ENCODE measurements at places on chromosomes 5 and 9.
A peak's percentile ranks its signal among the peaks of the same experiment; 100 is the strongest.

DNA sequence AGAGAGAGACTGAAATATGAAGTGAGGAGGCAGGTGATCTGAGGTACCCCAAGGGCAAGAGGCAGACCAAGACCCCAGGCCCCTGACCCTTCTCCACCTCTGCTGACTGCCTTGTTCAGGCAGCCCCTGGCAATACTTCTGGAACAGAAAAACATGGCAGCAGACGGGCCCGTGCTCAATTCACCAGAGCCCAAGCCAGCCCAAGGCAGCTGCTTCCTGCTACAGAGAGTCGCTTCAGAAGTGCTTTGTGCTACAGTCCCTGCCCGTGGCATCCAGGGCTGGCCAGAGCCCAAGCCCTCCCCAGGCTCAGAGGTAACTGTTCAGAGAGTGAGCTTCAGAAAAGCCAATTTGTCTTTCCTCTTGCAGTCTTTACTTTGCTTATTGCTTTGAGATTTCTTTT, 151.4 kb upstream of the FSTL4 start:
- no peak for DNase-seq

DNA sequence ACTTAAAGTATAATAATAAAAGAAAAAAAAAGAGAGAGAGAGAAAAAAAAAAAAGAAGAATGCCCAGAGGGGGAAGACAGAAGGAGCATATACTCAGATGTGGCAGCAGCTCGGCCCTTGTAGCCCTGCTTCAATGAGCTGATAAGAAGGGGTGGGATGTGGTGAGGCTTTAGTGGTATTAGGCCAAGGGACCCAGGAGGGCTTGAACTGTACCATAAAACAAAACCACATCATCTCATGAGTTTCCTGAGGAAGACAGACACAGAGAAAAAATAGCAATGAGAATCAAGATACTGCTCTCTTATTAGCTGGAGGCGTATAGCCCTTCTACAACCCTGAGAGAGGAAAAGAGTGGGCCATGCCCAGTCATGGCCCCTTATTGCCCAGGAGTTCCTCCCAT, 72.8 kb downstream of the SLC1A1 start:
- no peak for DNase-seq

DNA sequence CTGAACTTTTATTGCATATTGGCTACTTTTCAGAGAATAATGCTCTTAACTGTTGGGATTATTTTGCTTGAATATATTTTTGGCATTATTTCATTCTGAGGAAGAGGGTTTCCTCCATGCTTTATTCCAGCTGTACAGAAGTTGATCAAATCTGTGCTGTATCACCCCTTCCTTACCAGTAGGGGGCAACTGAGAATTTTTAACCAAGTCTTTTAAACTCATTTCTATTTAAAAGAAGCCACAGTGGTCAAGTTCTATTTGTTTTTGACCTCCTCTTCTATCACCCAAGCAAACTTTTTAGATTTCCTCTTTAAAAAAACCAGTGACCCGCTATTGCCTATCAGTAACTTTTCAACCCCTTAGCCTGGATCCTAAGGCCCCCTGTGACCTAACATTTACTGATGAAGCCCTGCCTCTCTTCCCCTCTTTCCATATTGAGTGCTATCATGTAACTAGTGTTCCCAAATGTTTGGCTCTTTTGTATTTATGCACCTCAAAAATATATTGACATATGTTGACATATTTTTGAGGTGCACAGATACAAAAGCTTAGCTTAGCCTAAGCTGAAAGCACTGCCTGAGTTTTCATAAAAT, 80.6 kb downstream of the FBXO4 start:
- peak; percentile 38 for DNase-seq

DNA sequence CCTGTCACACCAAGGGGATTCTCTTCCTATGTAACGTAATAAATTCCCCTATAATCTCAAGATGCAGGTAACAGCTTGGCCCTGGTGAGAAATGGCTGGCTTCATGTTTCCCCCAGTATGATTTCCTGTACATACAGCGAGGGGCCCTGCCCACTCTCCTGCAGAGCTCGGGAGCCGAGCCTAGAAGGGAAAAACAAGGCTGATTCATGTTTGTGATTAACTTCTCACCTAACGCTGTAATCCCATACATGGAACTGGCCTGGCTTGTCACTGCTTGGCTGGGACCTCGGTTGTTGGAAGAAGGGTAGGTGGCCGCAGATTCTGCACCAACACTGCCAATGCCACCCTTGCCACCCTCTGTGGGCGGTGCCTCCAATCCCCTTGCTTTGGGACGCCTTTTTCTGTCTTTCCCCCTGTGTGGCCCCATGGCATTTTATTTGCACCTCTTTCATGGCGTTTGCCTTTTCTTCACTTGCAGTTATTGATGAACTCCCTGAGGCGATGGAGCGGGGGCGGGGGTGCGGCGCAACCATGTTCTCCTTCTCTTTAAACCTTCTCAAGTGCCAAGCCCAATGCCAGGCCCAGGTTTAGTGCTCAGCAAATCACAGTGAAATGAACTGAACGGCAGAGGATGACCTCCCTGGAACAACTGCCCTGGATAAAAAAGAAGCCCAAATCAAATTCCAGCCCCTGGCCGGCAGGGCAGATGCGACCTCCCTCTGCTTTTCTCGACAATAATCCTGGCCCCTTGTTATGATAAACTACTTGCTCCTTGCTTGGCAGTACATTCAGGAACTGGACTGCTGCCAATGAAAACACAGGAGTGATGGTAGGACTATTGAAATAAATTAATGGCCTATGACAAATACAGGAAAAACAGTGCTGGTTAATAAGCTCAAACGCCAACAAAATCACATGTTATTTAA, 108.1 kb downstream of the TMEM174 start:
- no peak for DNase-seq

- no peak for DNase-seq
These were observed 122.4 kb downstream of the TRIO start for GRCh38 chr5:14265570-14265969.

DNA sequence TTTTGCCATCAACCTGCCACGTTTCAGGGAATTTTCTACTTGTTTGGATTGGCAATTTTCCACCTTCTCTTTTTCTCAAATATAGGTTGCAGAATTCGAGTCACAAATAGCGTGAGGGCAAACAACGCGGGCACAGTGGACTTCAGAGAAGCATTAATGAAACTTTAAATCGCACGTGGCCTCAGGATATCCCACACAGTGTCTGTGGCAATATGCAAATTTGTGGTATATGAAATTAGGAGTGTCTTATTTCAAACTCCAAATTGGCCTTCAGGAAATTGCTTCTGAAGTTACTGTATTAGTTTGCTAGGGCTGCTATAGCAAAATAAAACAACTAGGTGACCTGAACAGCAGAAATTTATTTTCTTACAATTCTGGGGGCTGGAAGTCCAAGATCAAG, 91.2 kb downstream of the MTRR start:
- peak; percentile 64 for DNase-seq

DNA sequence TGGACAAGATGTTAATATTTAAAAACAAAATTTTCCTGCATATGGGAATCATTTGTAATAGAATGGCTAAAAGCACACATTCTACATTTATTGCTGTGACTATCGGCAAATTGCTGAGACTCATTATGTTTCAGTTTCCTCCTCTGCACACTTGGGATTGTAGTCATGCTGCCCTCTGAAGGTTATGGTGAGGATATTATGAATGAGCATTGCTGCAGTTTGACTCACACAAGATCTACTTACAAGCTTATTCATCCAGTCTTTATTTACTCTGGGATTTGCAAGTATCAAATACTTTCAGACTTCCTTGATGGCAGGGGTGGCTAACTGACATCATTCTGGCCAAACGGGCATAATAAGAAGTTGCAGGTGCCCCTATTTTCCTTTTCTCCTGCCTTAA, 9.5 kb upstream of the NFIL3 start:
- DNase-seq, result peak; percentile 84

- peak; percentile 39 for DNase-seq
These were observed 86.8 kb upstream of the MEGF10 start for GRCh38 chr5:127203818-127204217.

- peak; percentile 39 for DNase-seq
These were observed 608 bp downstream of the ENTR1 start for GRCh38 chr9:136409557-136410455.

DNA sequence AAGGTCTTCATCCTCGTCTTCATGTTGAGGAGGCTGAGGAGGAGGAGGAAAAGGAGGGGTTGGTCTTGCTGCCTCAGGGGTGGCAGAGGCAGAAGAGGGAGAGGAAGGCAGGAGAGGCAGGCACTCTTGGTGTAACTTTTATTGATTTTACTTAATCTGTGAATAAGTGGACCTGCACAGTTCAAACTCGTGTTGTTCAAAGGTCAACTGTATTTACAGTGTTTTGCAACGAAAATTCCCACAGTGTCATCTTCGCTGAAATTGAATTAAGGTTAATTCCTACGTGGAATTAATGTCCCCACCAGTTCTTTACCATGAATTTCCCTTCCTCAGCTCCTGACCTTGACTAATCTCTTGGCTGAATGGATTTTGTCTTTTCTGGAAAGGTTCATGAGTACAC, 21.2 kb upstream of the ENHO start:
- no peak for DNase-seq

DNA sequence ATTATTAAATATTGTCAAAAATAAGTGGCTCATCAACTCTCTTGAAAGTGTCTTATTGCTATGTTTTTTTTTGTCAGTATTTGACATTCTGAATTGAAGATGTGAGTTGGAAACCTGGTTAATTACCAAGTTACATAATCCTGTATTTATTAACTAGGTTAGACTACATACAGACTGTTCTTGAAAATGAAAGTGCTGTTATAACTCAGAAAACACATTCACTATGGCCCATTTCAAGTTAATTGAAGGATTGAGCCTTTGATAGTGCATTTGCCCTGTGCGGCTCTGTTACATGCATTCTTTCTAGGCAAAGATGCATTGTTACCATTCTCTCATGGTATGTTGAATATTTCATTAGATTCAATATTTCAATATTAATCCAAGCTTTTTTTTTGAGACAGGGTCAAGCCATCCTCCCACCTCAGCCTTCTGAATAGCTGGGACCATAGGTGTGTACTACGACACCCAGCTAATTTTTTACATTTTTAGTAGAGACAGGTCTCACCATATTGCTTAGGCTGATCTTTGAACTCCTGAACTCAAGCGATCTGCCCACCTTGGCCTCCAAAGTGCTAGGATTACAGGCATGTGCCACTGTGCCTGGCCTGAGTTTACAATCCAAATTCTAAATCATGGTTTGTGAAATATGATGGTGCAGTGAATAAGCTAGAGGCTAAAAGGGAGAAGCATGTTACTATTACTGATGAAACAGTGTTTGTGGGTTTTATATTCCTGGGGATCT, 10.0 kb downstream of the CTNNA1 start:
- DNase-seq, result no peak

- DNase-seq, result no peak
These were observed 40.2 kb upstream of the EXOC3 start for GRCh38 chr5:402615-403359.

DNA sequence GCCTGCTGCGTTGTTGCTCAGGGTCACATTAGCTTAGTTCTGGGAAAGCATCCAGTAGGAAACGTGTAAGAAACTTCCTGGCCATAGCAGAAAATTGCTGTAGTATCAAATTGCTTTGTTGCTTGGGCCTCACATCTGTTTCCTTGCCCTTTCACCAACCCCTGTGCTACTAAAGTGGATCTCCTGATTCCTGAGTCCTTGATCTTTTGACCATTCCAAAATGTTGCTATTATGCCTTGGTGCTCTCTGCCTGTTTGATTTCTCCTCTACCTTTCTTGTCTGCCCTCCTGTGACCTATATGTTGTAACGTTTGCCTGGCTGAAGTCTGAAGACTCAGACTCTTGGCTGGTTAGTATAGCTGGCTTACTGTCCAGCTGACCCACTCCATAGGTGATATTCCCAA, 350.5 kb downstream of the ADGRV1 start:
- no peak for DNase-seq

Data from MM.1S (cell line).